ENCODE measurements at places on chromosomes 2 and 18.

GRCh38 chr2:133561045-133561852 lies 7.0 kb downstream of the NCKAP5 start:
- no peak overlapping the region for H3K27ac ChIP-seq
- H3K4me3 ChIP-seq, result no peak overlapping the region
- H3K4me1 ChIP-seq, result no peaks in the 10 kb centered on the region
- no peaks in the 10 kb centered on the region for H3K36me3 ChIP-seq
- no peak for DNase-seq
- no peaks in the 10 kb centered on the region for H3K27me3 ChIP-seq

DNA sequence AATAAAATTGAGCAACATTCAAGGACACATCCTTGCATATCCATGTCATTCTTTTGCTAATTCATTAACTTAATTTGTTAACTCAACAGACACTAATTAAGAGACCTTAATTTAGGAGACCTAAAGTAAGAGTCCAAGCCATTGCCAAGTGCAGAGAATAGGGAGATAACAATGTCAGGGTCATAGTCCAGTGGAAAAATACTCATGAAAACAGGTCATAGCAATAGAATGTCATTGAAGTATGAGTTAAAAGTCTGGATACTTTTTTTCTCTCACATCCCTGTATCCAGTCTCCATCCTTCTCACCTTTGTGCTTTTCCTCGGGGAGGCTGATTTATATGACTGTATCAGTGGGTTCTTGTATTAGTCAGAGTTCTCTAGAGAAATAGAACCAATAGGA lies 26.6 kb upstream of the DPP4 start:
- no peak for DNase-seq
- no peak overlapping the region for H3K4me3 ChIP-seq
- no peaks in the 10 kb centered on the region for H3K4me1 ChIP-seq
- H3K27me3 ChIP-seq, result no peaks in the 10 kb centered on the region
- H3K36me3 ChIP-seq, result no peaks in the 10 kb centered on the region

DNA sequence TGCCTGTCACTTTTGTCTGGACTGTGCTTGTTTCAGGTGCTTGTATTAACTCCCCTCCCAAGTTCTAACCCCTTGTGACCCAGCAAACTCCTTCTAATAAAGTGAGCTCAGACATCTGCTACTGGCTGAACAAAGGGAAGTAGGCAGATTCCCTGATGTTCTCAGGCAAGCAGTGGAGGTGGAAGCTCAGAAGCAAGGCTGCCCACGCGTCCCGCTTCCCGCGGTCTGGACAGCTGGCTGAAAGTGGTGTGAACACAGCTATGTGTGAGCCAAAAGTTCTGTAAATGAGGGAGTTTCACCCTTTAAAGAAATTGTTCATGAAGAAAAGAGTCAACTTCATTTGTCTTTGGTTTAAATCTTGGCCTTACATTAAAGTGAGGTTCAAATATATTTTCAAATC lies 40.0 kb downstream of the NAPG start:
- H3K4me3 ChIP-seq, result no peak overlapping the region
- no peak overlapping the region for H3K27ac ChIP-seq
- H3K4me1 ChIP-seq, result no peaks in the 10 kb centered on the region

- DNase-seq, result no peak
- H3K4me3 ChIP-seq, result no peak overlapping the region
- H3K36me3 ChIP-seq, result no peaks in the 10 kb centered on the region
Measured at GRCh38 chr2:70892750-70893149, 43.0 kb upstream of the ATP6V1B1 start.

DNA sequence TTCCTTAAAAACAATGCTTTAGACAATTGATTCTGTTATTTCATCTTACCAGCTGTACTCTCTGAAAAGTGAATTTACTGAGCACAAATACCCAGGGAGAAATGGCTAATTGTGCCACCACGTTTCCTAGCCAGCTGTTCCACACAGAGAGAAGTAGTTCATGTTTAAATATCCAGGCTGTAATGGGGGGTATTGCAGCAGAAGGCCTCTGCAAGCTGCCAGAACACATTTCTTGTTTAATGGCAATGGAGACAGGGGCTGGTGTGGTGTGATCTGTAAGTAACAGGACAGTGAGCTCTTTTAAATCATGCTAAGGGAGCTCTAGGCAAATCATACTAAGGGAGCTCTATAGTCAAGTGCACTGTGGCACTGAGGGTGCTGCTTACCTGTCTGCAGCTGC lies 809.2 kb downstream of the CNTNAP5 start:
- H3K27me3 ChIP-seq, result no peaks in the 10 kb centered on the region
- H3K36me3 ChIP-seq, result peaks cover 6% of the 10 kb centered on the region
- H3K4me1 ChIP-seq, result no peaks in the 10 kb centered on the region
- no peak for DNase-seq
- H3K27ac ChIP-seq, result no peak overlapping the region
- H3K4me3 ChIP-seq, result no peak overlapping the region

DNA sequence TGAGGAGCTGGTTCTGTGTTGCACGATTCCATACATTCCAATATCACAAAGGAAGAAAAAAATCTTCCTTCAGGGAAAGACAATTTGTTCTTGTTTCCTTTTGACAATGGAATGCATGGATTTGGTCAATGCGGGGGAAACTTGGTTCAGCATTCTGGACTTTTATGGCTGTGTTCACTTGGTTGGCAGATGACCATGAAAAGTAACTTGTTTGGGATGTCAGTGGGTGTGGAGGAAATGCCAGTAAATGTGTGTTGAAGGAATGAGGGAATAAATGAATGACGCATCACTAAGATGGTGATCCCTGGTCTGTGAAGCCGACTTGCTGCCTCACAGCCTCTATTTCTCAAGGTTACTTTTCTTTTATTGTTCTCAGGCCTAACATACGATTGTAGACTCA lies 53.7 kb downstream of the THUMPD2 start:
- H3K4me1 ChIP-seq, result peaks cover 14% of the 10 kb centered on the region
- DNase-seq, result no peak
- peak overlapping the region; percentile 88 for H3K27ac ChIP-seq
- H3K4me3 ChIP-seq, result no peak overlapping the region

DNA sequence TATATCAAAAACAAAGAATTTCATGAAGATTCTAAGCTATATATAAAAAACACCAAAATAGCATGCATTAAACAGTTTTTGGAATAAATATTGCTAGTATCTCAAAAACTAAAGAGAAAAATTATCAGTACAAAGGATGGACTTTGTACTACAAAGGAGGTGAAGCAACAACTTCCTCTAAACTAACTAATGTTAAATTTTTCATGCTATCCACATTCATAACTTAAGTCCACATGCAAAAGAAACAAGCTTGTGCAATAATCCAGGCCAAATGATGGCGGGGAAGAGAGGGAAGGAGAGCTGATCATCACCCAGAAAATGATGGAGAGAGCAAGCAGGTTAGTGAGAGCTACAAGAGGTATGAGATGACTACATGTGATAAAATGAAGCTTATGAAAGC lies 70.1 kb downstream of the KIDINS220 start:
- no peak overlapping the region for H3K4me3 ChIP-seq
- no peaks in the 10 kb centered on the region for H3K27me3 ChIP-seq
- H3K4me1 ChIP-seq, result no peaks in the 10 kb centered on the region
- H3K27ac ChIP-seq, result no peak overlapping the region
- DNase-seq, result no peak

- no peaks in the 10 kb centered on the region for H3K4me1 ChIP-seq
- no peaks in the 10 kb centered on the region for H3K27me3 ChIP-seq
- H3K27ac ChIP-seq, result no peak overlapping the region
- DNase-seq, result no peak
- no peak overlapping the region for H3K4me3 ChIP-seq
- H3K36me3 ChIP-seq, result no peaks in the 10 kb centered on the region
Measured at GRCh38 chr2:228318218-228318617, 136.7 kb upstream of the SPHKAP start.

- no peak overlapping the region for H3K27ac ChIP-seq
- no peak for DNase-seq
- H3K36me3 ChIP-seq, result no peaks in the 10 kb centered on the region
- no peaks in the 10 kb centered on the region for H3K4me1 ChIP-seq
- H3K4me3 ChIP-seq, result no peak overlapping the region
Measured at GRCh38 chr18:44497757-44498490, 182.8 kb upstream of the SETBP1 start.

GRCh38 chr2:16644221-16644925 lies 21.3 kb downstream of the CYRIA start:
- no peak for DNase-seq
- H3K4me3 ChIP-seq, result no peak overlapping the region
- no peaks in the 10 kb centered on the region for H3K36me3 ChIP-seq
- H3K27me3 ChIP-seq, result no peaks in the 10 kb centered on the region
- H3K4me1 ChIP-seq, result no peaks in the 10 kb centered on the region

DNA sequence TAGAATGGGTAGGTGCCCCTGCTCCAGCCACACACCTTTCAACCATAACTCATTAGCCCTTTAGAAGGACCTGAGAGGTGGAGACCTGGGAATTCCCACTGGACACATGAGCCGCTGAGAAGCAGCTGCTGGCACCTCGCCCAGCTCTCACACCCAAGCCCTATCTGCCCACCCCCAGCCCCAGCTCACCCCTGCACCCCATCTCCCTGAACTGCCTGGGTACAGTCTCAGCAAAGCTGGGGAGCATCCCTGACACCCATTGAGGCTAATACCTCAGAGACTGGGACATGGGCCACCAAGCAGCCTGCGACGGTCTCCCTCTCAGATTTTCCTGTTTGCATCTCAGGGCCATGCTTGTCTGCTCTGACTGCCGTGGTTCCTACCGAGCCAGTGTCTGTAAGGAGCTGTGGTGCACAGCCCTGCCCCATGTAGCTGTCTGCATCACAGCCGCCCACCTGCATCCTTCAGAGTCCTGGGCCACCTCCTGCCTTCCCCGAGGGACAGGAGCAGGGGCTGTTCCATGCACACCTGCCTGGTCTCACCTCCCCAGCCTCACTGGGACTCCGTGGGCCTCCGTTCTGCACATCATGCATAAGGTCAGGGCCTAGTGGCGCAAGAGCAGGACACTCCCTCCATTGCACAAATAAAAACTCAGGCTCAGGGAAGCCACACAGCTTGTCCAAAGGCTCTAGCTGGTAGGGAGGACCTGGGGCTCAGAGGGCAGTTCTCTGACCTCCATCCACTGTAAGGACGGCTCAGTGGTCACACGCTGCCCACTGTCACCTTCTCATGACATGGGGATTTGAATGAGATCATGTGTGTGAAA lies 90.0 kb downstream of the SEPTIN10 start:
- no peak overlapping the region for H3K4me3 ChIP-seq
- no peaks in the 10 kb centered on the region for H3K4me1 ChIP-seq
- no peaks in the 10 kb centered on the region for H3K27me3 ChIP-seq
- no peak for DNase-seq
- H3K27ac ChIP-seq, result no peak overlapping the region

- H3K36me3 ChIP-seq, result no peaks in the 10 kb centered on the region
- H3K27me3 ChIP-seq, result no peaks in the 10 kb centered on the region
- no peak overlapping the region for H3K4me3 ChIP-seq
- DNase-seq, result no peak
Measured at GRCh38 chr18:57059366-57059765, 87.5 kb upstream of the BOD1L2 start.

GRCh38 chr18:75249672-75250470 lies 39.3 kb downstream of the TSHZ1 start:
- H3K4me1 ChIP-seq, result no peaks in the 10 kb centered on the region
- H3K4me3 ChIP-seq, result no peak overlapping the region
- no peaks in the 10 kb centered on the region for H3K27me3 ChIP-seq
- H3K36me3 ChIP-seq, result no peaks in the 10 kb centered on the region
- no peak for DNase-seq
- H3K27ac ChIP-seq, result peak overlapping the region; percentile 97

GRCh38 chr2:209946539-209946938 lies 55.9 kb upstream of the RPE start:
- H3K27ac ChIP-seq, result no peak overlapping the region
- H3K27me3 ChIP-seq, result no peaks in the 10 kb centered on the region
- no peaks in the 10 kb centered on the region for H3K4me1 ChIP-seq
- no peak for DNase-seq

Data from breast epithelium (tissue), 4 donors.